ENCODE measurements at places on chromosomes 5 and 9. TPM values are rescaled to one million over a fixed set of nuclear protein-coding genes. Genes with fewer than 3 reads are reported as not detected.

The GPR150 gene
- 0.27 TPM for polyA plus RNA-seq

The ADCY2 gene
- polyA plus RNA-seq: 35.8 TPM

The SLC34A1 gene
- not detected for polyA plus RNA-seq

The GDF9 gene
- 0.22 TPM for polyA plus RNA-seq

The ZFP2 gene
- polyA plus RNA-seq: 0.20 TPM

The PCDHA9 gene
- 0.17 TPM for polyA plus RNA-seq

The FRRS1L gene
- 1.0 TPM for polyA plus RNA-seq

The GCNT4 gene
- polyA plus RNA-seq: 1.1 TPM

The GNA14 gene
- 6.3 TPM for polyA plus RNA-seq

The ENTPD8 gene
- polyA plus RNA-seq: 0.51 TPM

The ARRDC1 gene
- polyA plus RNA-seq: 94.0 TPM

The LCN1 gene
- not detected for polyA plus RNA-seq

The SELENOP gene
- 5.5 TPM for polyA plus RNA-seq

The CDH9 gene
- 1.0 TPM for polyA plus RNA-seq

The LOX gene
- 1.1 TPM for polyA plus RNA-seq

The FBP1 gene
- polyA plus RNA-seq: 2.6 TPM

The MARCOL gene
- polyA plus RNA-seq: not detected

The MYOZ3 gene
- polyA plus RNA-seq: 12.4 TPM

The PCDHB11 gene
- 0.63 TPM for polyA plus RNA-seq

The OCLN gene
- polyA plus RNA-seq: 27.9 TPM

The SPTLC1 gene
- polyA plus RNA-seq: 21.6 TPM

The MGAT4B gene
- 128 TPM for polyA plus RNA-seq

The MSANTD3 gene
- polyA plus RNA-seq: 10.4 TPM

The KIAA1958 gene
- 13.1 TPM for polyA plus RNA-seq
